ENCODE measurements at places on chromosomes 1 and 21. TPM values are rescaled to one million over a fixed set of nuclear protein-coding genes. Genes with fewer than 3 reads are reported as not detected.

Gene KCNC4
- 3.7 TPM for total RNA-seq

Gene ZNF326
- total RNA-seq = 16.5 TPM

Gene TTC24
- total RNA-seq = 0.18 TPM

Gene RRP1
- total RNA-seq = 20.1 TPM

Gene CHIT1
- not detected for total RNA-seq

Gene CLCC1
- 19.0 TPM for total RNA-seq
